NT2/D1 (cell line): ENCODE measurements at places on chromosomes 6 and 20.

- peak; percentile 6 for DNase-seq
Observed at GRCh38 chr6:137740967-137741761, 125.9 kb upstream of the TNFAIP3 start.

- no peak for DNase-seq
Observed at GRCh38 chr20:58875111-58875510, 22.6 kb downstream of the GNAS start.

DNA sequence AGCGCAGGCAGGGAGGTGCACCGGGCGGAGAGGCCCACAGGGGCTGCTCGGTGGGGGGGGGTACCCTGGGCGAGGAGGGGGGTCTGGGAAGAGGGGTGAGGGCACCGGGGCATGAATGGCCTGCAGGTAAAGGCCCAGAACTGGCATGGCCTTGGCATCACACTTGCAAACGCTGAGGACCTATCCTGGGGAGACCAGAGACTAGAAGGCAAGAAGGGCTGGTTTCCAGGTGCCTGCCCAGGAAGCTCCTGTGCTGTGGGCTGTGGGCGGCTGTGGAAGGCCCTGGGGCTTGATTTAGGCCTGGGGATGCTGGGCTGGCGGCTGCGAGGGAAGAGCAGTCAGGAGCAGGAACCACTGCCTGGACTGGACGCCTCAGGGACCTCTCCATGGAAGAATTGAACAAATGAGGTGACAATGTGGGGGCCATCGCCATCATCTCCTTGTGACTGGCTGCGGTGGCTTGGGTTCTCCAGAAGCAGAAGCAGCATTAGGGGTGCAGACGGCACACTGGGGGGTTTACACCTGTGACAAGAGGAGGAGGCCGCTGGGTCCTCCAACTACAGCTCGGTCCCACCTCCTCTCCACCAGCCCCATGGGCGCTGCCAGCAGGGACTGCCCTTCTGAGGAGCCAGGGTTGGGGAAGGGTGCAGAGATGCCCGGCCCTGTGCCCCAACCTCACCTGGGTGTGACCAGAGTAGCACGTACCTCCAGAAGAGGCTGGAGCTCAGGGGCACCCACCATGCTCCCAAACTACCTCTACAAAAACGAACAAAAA lies 32.1 kb upstream of the IRF4 start:
- DNase-seq, result no peak

DNA sequence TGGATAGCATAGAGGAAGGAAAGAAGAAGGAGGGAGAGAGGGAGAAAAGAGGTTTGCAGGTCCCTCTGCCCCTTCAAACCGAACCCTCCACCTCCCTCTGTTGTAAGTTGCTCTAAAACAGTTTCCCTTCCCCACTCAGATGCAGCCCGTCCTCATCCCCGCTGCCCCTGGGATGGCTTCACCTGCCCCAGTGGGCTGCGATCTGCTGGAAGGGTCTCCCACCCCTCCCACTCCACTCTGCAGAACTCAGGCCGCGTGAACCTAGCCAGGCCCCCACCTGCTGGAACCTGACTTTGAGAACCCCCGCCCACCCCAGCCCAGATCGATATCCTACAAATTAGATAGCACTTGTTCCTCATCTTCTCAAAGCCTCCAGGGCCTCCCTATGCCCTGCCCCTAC lies 190.8 kb downstream of the DLL1 start:
- no peak for DNase-seq

- no peak for DNase-seq
Observed at GRCh38 chr6:12873691-12874090, 157.1 kb downstream of the PHACTR1 start.

- DNase-seq, result peak; percentile 39
Observed at GRCh38 chr6:130872250-130873095, 45.3 kb downstream of the SMLR1 start.

DNA sequence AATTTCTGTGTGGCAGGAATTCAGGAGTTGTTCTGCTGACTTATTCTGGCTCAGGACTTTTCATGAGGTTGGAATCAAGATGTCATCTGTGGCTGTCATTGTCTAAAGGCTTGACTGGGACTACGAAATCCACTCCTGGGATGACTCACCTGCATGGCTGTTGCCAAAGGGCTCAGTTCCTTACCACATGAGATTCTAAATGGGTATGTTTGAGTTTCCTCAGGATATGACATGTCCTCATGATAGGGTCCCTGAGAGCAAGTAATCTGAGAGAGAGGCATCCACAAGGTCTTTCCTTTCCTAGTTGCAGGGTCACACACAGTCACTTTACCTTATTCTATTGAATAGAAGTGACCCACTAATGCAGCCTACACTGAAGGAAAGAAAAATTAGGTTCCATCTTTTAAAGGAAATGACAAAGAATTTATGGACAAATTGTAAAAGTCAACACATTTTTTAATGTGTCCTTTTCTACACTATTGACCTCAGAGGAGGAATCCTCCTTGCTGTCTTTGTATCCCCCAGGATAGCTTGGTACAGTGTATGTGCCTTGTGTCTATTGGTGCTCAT lies 1025.0 kb upstream of the GJE1 start:
- DNase-seq, result no peak

DNA sequence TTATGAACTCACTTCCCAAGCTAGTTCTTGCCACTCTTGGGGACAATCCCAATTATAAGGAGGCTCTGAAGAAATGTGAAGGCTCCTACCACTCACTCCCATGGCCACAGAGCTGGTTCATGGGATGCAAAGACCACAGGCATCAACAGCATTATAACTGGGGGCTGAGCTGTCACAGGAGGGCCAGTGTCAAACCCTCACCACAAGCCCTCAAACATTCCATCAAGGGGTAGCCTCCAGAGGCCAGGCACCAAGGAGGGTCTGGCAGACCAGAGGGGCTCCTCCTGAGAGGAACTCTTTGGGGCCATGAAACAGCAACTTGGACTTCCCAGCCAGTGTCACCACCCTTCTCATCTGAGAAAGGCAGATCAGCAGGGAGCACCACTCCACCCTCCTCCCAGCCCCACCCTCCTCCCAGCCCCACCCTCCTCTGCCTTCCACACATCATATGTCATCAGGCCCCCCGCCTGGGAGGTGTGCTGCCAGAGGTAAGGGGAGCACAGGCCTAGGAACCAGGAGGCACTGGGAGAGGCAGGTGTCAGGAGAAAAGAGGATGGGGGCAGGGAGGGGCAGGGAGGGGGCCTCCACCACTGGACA lies 1.2 kb upstream of the TSPO2 start:
- no peak for DNase-seq

- no peak for DNase-seq
Observed at GRCh38 chr6:21166754-21167153, 426.8 kb upstream of the SOX4 start.

GRCh38 chr20:19549896-19550295 lies 208.2 kb upstream of the RIN2 start:
- DNase-seq, result no peak

- peak; percentile 58 for DNase-seq
Observed at GRCh38 chr6:35489995-35490791, 6.7 kb downstream of the TEAD3 start.

GRCh38 chr20:42319252-42320013 lies 701.3 kb upstream of the CHD6 start:
- DNase-seq, result no peak

- peak; percentile 57 for DNase-seq
Observed at GRCh38 chr20:17938871-17939619, 29.5 kb downstream of the SNX5 start.

GRCh38 chr6:146154197-146154596 lies 125.3 kb downstream of the GRM1 start:
- DNase-seq, result no peak

- DNase-seq, result no peak
Observed at GRCh38 chr6:228881-229651, 63.2 kb upstream of the DUSP22 start.

- DNase-seq, result no peak
Observed at GRCh38 chr6:13803581-13803980, 10.8 kb downstream of the MCUR1 start.

GRCh38 chr6:119479860-119480655 lies 130.5 kb upstream of the MAN1A1 start:
- DNase-seq, result no peak

DNA sequence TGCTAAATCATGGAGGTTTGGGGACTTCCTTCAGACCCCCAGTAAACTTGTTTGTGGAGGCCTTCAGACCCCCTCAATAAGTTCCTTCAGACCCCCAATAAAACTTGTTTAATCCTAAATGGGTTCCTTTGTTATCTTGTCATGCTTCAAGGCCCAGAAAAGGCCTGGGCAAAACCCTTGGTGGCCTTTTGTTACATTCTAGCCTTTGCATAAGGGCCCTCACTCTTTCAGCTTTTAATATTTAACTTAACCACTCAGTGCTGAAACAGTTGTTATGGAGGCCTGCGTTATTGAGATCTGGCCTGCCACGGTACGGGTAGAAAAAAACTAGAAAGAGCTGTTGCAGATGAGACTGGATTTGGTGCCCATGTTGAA lies 4.3 kb upstream of the DYNLRB1 start:
- no peak for DNase-seq

DNA sequence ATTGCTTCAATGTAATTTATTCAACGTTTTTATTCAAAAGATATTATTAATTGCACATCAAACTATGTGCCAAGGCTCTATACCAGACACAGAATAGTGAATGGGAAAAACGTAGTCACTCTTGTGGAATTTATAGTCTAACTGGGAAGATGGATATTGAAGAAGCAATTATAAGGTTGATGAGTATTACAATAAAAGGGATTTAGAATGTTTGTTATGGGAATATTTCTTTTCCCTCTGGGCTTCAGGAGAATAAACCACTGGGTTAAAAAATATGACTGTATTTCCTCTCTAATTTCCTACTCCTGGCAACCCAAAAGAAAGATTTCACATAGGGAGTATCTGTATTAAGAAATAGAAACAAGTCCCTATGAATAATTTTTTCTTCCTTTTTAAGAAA lies 25.1 kb upstream of the UTRN start:
- no peak for DNase-seq

GRCh38 chr20:62088258-62089127 lies 22.8 kb upstream of the TAF4 start:
- DNase-seq, result no peak

- no peak for DNase-seq
Observed at GRCh38 chr6:90179190-90180169, 117.2 kb downstream of the BACH2 start.

- no peak for DNase-seq
Observed at GRCh38 chr20:5590899-5591298, 159.3 kb upstream of the SHLD1 start.

DNA sequence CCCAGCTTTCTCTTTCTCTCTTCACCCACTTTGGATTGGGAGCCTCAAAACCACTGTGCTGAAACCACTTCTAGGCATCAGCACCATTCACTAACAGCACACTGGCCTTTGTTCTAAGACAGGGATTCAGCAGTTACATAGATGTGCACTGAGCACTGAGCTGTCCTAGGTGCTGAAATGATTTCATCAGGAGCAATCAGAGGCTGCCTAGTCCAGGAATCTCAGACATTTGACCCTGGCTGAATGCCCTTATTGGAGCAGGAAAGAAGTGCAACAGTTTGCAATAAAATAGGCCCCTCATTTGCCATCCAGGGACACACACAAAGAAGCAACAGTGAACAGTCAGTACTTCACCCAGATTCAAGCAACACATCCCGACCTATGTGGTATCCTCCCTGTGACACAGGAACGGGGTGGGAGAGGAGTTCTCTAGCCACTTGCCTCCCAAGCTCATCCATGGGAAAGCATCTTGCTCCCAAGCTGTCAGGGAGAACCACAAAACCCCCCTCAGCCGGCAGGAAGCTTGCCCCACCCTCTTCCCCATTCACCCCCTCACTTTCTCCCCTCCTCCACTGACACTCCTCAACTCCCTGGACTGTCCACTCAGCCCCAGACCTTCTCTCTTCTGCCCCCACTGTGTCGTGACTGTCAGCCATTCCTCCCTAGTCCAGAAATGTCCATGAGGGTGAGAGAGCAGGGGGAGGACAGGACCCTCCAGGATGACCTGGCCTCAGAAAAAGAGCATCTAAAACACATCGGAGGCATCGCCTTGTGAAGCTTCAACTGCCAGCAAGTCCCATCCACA lies 304.4 kb downstream of the PREX1 start:
- peak; percentile 75 for DNase-seq

DNA sequence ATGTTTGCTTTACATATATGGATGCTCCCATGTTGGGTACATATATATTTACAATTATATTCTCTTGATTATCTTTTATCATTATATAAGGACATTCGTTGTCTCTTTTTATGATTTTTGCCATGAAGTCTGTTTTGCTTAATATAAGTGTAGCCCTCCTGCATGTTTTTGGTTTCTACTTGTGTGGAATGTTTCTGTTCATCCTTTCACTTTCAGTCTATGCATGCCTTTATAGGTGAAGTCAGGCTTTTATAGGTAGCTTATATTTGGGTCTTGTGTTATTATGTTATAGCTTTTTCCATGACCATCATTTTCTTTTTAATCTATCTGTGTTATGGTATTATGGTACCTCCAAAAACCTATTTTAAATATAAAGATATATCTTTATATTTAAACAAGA lies 612.5 kb upstream of the HS3ST5 start:
- DNase-seq, result no peak

- no peak for DNase-seq
Observed at GRCh38 chr6:107720717-107721116, 103.4 kb downstream of the SCML4 start.

- DNase-seq, result no peak
Observed at GRCh38 chr20:46349035-46349741, 40.9 kb upstream of the CDH22 start.

- no peak for DNase-seq
Observed at GRCh38 chr20:64045346-64046011, 4.0 kb downstream of the SOX18 start.

- DNase-seq, result no peak
Observed at GRCh38 chr6:93550551-93551276, 131.4 kb upstream of the EPHA7 start.
